ENCODE measurements at places on chromosomes 6 and 20.

GRCh38 chr6:112626468-112627082 lies 279.4 kb downstream of the RFPL4B start:
- no peak for DNase-seq

GRCh38 chr6:90221403-90221802 lies 75.2 kb downstream of the BACH2 start:
- no peak for DNase-seq

GRCh38 chr6:106782536-106783285 lies 153.3 kb downstream of the QRSL1 start:
- no peak for DNase-seq

DNA sequence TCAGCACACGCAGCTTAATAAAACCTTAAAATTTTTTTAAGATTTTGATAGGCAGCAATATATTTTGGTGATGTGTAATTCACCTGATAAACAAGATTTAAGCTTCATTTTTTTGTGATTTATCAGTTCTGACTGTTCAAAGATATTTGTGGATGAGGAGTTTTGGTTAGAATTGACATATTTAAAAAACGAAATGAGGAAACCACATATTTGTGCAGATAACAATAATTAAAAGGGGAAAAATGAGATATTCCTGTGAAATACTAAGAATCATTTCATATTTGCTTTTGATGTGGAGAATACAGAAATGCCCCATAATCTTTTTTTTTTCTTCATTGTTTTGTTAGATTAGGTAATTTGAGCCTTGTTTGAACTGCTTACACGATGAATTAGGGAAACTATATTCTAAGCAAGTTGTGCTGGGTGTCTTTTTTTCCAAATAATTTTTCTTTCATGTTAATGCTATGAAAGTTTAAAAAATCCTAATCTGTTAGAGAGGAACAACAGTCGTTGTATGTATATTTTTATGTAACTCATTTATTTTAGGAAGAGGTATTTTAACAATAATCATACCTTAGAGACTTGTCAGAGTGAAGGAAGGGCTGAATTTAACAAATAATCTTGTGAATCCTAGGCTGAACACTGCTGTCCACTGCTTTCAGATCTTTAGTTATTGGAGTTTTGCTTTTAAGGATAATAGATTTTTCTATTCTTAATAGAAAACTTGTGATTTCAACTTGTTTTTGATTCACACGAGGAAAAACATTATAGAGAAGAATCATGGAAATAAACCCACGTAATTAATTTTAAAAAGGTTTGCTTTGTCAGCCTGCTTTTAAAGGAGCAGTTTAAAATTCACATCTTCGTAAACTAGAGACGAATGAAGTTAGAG lies 4.0 kb downstream of the ARID1B start:
- peak; percentile 18 for DNase-seq

GRCh38 chr6:38177882-38178583 lies 358.5 kb downstream of the ZFAND3 start:
- DNase-seq: no peak

DNA sequence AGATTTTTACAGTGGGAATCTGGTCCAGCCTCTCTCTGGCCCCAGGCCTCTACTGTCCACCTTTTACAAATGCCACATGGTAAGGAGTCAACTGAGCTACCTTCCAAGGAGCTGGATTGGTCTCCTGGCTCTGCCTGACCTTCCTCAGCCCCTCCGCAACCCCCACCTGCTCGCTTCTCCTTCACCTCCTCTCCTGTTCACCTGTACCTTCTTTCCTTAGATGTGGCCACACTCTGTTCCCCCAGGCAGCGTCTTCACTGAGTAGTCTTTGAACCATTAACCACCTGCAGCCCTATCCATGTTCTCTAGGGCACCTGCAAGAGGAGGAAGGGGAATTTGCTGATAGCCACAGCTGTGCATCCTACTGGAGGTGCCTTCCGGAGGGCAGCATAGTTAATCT lies 55.3 kb upstream of the DDR1 start:
- no peak for DNase-seq

DNA sequence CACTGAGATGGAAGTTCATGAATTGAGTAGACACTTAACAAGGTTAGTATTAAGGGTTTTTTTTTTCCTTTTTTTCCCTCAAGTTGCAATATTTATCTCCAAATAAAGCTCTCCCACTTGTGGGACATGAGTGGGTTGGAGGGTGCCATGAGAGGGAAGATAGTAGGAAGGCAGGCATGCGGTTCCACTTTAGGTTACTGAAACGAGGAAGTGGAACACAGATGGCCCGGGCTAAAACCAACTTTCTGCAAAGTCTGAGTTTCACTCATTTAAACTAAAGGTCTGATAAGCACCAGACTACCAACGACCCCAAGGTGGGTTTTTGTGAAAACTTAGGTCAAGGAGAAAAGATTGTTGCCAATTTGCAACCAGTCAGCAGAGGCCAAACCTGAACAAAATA lies 42.2 kb downstream of the TBC1D7 start:
- no peak for DNase-seq

GRCh38 chr6:33949877-33950435 lies 146.2 kb upstream of the MLN start:
- DNase-seq: no peak

DNA sequence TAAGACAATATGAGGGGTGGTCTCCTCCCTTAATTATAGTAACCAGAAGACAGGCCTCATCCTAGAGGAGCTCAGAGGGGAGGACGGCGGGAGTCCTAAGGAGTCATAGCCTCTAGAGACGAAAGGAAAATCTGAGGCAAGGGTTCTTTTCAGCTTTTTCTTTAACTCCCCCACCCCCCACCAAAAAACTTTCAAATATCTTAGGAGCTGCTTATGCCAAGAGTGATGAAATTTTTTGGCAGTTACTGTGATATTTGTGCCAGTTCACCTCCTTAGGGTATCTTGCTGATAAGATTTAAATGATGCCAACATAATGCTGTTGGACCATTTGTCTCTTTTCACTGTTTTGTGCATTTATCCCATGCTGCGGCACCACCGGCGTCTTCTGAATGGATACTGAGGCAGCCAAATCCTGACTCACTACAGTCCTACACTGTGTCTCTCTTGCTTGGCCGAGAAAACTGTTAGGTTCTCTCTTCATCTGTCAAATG lies 44.5 kb upstream of the DSE start:
- peak; percentile 62 for DNase-seq

- no peak for DNase-seq
These were observed 1.6 kb upstream of the TUBB1 start for GRCh38 chr20:59017493-59018231.

DNA sequence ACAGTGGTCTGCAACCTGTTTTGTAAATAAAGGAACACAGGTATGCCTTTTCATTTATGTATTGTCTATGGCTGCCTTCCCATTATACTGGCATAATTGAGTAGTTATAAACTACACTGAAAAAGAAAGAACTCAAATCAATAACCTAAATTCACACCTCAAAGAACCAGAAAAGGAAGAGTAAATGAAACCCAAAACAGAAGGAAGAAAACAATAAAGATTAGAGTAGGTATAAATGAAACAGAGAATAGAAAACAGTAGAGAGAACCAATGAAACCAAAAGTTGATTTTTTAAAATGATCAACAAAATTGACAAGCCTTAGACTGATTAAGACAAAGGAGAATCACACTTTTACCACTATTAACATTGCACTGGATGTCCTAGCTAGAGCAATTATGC lies 34.7 kb downstream of the FAM184A start:
- no peak for DNase-seq

GRCh38 chr6:147384737-147385710 lies 123.5 kb upstream of the SAMD5 start:
- no peak for DNase-seq

DNA sequence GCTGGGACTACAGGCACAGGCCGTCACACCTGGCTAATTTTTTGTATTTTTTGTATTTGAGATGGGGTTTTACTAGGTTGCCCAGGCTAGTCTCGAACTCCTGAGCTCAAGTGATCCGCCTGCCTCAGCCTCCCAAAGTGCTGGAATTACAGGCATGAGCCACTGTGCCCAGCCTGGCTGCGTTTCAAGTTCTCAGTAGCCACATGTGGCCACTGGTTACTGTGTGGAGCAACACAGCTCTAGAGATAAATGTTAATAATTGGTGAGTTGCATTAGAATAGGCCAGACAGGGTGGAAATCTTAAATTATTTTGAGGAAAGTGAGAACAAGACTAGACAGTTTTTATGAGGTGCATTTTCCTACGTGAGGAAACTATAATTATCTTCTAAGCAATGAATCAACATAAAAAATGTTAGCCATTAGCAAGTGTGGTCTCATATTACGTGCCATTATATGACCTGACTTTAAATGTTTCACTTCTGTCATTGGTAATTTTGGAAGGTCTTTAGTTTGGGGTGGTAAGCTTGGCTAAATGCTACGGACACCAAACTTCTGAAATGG lies 129.6 kb downstream of the PLEKHG1 start:
- DNase-seq: no peak

DNA sequence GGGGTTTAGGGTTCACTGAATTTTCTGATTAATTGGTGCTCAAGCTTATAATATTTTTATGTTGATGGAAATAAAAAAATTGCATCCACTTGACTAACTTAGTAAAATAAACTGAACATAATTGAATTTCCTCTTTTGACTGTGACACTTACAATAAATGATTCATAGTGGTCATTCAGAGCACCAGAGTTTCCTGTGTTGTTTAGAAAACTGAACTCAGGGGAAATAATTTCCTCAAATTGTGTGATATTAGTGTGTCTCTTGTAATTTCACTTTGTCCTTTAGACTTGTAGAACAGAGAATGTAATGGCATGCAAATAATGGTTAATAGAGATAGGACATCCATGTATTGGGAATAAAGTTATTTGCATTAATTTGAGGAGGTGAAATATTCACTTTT lies 319.7 kb upstream of the MAN1A1 start:
- DNase-seq: peak; percentile 28

- peak; percentile 78 for DNase-seq
These were observed 181.0 kb downstream of the MTFR2 start for GRCh38 chr6:136069119-136069518.

GRCh38 chr6:35208419-35208818 lies 5.3 kb upstream of the SCUBE3 start:
- no peak for DNase-seq

- no peak for DNase-seq
These were observed 3.6 kb upstream of the VSTM2L start for GRCh38 chr20:37899105-37900045.

- DNase-seq: no peak
These were observed 76.2 kb upstream of the ESR1 start for GRCh38 chr6:151731313-151731712.

- DNase-seq: no peak
These were observed 205.9 kb downstream of the HACE1 start for GRCh38 chr6:104653781-104654180.

- DNase-seq: peak; percentile 36
These were observed 14.6 kb upstream of the BLCAP start for GRCh38 chr20:37542281-37542680.

DNA sequence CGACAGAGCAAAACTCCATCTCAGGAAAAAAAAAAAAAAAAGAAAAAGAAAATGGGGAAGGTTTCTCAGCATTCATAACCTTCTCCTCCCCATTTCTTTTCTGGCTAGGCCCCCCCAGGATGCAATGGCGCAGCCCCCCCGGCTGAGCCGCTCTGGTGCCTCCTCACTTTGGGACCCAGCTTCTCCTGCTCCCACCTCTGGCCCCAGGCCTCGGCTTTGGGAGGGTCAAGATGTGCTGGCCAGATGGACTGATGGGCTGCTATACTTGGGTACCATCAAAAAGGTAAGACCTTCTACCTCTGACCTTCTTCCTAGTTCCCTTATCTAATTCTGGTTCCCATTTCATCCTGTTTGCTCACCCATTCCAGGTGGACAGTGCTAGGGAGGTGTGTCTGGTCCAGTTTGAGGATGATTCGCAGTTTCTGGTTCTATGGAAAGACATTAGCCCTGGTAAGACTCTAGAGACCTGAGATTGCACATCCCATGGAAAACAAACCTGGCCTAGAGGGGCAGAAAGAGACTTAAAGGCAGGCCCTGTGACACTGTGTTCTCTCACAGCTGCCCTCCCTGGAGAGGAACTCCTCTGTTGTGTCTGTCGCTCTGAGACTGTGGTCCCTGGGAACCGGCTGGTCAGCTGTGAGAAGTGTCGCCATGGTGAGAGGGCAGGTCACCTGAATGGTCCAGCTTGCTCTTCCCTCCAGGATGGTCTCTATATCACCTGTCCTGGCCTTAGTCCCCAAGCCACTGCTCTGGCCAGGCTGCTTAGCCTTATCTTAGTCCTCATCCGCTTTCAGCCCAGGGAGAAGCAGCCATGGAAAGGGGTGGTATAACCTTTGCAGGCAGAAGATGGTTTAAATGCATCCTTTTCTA lies 1.6 kb downstream of the PHF1 start:
- DNase-seq: no peak

GRCh38 chr20:39961637-39962244 lies 727.3 kb downstream of the MAFB start:
- DNase-seq: no peak

DNA sequence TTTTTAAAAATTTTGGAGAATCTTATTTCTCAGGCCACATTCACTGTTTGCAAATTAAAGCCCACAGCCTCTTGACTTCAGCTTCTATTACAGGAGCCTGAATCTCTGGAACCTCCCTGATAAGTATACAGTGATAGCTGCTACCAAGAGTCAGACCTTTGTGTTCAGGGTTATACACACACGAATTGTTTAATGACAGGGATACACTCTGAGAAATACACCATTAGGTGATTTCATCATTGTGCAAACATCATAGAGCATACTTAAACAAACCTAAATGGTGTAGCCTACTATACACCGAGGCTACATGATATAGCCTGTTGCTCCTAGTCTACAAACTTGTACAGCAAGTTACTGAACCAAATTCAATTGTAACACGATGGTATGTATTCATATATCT lies 473.9 kb downstream of the PKHD1 start:
- DNase-seq: no peak

DNA sequence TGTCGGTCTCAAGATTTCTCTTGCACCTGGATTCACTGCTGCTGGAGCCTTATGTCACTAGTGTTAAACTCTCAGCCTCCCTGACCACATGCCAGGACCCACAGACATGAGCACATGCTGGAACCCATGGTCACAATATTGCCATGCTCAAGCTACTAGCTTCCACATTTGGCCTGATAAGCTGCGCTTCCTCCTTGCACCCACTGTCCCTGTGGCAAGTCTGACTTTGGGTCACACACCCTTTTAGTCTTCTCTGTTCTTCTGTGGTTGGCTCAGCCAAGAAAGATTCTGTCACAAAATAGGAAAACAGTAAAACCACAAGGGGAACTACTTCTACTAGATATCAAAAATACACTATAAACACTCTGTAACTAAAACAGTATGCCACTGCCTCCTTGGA lies 68.9 kb upstream of the HDAC2 start:
- no peak for DNase-seq

Measured in muscle of leg (tissue), 16 donors.